Tracheal epithelial cell (primary cell): ENCODE measurements at places on chromosomes 7 and 10. TPM values are rescaled to one million over a fixed set of nuclear protein-coding genes. Genes with fewer than 3 reads are reported as not detected.

Gene NKX2-3
- total RNA-seq, result not detected in 2 replicates

Gene COL1A2
- 0.85 and 3.1 TPM in 2 replicates for total RNA-seq

Gene MSS51
- 0.24 and 0.85 TPM in 2 replicates for total RNA-seq

Gene CNPY1
- not detected in 2 replicates for total RNA-seq

Gene LIPM
- not detected in 2 replicates for total RNA-seq

Gene NPY
- not detected in 2 replicates for total RNA-seq

Gene ZPBP
- total RNA-seq, result not detected in 2 replicates

Gene ZNF853
- 0.85 and 2.2 TPM in 2 replicates for total RNA-seq

Gene C7orf57
- 0.21 TPM in 1 of 2 replicates, not detected in the other for total RNA-seq

Gene PVRIG
- not detected in 2 replicates for total RNA-seq

Gene NKX1-2
- 1.5 and 2.2 TPM in 2 replicates for total RNA-seq

Gene CCZ1
- total RNA-seq, result 47.5 and 55.4 TPM in 2 replicates

Gene ZNF394
- total RNA-seq, result 24.1 and 30.1 TPM in 2 replicates

Gene TSPAN15
- total RNA-seq, result 12.6 and 20.5 TPM in 2 replicates

Gene BAIAP2L1
- 21.9 and 25.6 TPM in 2 replicates for total RNA-seq

Gene GIMAP7
- total RNA-seq, result under 0.01 TPM in 1 of 2 replicates, not detected in the other

Gene TMEM176A
- not detected in 2 replicates for total RNA-seq

Gene GPR85
- total RNA-seq, result 0.48 and 1.1 TPM in 2 replicates

Gene HEPACAM2
- total RNA-seq, result not detected in 2 replicates

Gene WDFY4
- under 0.01 TPM in 1 of 2 replicates, not detected in the other for total RNA-seq

Gene SEC31B
- total RNA-seq, result 0.43 and 2.4 TPM in 2 replicates

Gene ZNF727
- total RNA-seq, result under 0.01 and 0.21 TPM in 2 replicates

Gene KCNIP2
- total RNA-seq, result not detected in 2 replicates

Gene ANKRD1
- total RNA-seq, result 0.21 and 21.2 TPM in 2 replicates

Gene ZNF775
- 3.4 and 3.8 TPM in 2 replicates for total RNA-seq

Gene SEMA3A
- 25.6 and 138 TPM in 2 replicates for total RNA-seq

Gene SNCG
- 2.2 and 22.0 TPM in 2 replicates for total RNA-seq
